ENCODE measurements at places on chromosomes 6 and 20.

- peak; percentile 15 for DNase-seq
Measured at GRCh38 chr6:112933947-112934346, 586.8 kb downstream of the RFPL4B start.

- DNase-seq = no peak
Measured at GRCh38 chr6:91366781-91367180, 779.9 kb upstream of the MAP3K7 start.

DNA sequence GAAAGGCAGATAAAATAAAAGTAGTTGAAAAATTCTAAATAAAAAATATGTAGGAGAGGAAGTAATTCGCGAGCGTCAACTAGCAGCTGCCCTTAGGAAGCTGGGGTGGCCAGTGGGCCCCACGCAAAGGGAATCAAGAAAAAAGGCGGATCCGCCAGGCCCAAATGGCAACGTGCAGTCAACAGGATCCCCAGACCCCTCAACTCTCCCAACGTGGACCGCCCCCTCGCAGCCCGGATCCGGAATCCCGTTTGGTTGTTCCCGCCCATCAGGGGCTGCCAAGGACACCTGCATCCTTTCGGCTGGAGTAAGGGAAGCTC is 296 bp downstream of the DZANK1 start:
- no peak for DNase-seq

DNA sequence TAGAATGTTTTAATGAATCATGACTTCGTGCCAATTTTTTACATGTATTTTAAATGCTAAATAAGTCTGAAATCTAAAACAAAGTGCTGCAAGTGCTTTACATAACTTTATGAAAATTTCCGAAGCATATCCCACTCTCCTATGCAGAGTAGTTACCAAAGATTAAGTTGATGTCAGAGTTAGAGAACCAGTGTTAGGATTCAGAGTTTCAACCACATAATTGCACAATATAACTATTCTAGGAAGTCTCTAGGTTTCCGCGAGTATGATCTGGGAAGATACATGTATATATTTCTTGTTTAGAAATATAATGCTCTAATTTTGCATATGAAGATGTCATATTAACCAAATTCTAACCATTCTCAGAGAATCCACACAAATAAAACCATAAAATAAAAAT is 74.8 kb downstream of the ASCC3 start:
- no peak for DNase-seq

DNA sequence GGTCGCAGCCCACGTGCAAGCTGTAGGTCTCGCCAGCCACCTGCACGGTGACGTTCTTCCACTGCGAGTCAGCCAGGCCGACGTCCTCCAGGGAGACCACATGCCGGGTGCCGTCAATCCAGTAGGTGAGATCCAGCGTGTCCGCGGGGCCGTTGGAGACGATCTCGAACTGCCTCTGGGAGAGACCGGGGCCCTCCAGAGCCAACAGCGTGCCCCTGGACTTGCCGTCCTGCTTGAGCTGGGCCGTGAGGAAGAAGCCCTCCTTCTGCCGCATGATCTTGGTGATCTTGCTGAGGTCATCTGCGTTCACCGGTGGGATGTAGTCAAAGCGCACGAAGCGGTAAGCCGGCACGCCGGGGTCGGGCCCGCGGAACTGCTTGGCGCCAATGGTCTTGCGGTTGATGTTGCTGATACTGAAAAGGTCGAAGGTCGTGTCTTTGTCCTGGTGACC is 5.1 kb downstream of the THBS2 start:
- DNase-seq = no peak

GRCh38 chr6:14917109-14917910 is 328.6 kb upstream of the JARID2 start:
- DNase-seq = peak; percentile 50

GRCh38 chr6:54060286-54060685 is 51.0 kb upstream of the MLIP start:
- DNase-seq = peak; percentile 47

DNA sequence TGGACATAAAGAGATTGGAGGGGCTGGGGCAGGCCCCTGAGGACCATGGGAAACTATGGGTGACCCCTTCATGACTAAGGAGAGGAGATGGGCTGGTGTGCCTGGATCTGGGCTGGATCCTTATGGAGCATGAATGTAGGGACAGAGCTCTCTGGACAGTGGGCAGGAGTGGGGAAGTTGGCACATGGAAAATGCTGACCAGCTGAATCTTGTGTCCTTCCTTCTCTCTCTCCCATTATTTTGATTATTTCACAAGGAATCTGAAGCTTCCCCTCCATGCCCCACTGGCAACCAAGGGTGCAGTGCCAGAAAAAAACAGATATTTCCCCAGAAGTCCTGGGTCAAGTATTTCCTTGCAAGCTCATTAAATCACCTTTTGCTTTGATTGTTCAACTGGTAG is 175.2 kb downstream of the DHX35 start:
- no peak for DNase-seq

GRCh38 chr6:11607383-11607782 is 69.8 kb downstream of the TMEM170B start:
- no peak for DNase-seq

- DNase-seq = peak; percentile 95
Measured at GRCh38 chr6:40962241-40962640, 76.8 kb downstream of the UNC5CL start.

DNA sequence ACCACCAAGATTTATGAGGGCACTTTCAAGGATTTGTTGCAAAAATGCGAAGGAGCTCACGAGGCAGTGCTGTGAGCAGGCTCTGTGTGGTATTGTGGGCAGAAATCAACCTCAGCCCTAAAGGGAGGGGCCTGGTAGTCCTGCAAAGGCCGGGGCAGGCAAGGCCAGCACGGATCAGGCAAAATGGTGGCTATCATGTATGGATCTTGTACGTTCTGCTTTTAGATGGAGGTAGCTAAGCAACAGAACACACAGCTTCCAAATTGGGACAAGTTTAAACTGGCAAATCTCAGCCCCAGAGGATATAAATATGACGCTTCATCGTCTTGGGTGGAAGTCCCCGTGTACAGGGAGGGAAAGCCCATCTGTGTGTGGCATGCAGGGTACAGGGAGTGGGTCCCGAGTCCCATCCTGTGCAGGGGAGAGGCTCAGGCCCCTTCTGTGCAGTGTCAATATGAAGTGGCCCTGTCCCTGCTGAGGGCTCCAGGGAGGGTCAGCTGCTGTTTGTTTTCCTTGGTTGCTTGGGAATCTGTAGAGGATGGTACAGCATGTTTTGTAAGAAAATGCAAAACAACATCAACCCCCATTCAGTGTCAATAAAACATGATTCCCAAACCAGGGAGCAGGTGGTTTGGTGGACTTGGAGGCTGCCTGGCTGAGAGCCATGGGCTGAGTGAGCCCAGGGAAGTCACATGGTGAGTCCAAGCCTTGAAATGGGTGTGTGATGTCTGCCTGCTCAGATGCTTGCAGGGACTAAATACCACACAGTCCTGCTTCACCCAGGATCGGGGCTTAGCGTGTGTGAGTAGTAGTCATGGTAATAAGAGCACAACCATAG is 113.0 kb downstream of the SYCP2 start:
- DNase-seq = peak; percentile 15

Measured in GM23248 (cell line).